ENCODE measurements at places on chromosomes 16 and 17. TPM values are rescaled to one million over a fixed set of nuclear protein-coding genes. Genes with fewer than 3 reads are reported as not detected.

The HIC1 gene
- 13.2 TPM for polyA plus RNA-seq

The NME1 gene
- polyA plus RNA-seq: 67.4 TPM

The CTRB2 gene
- not detected for polyA plus RNA-seq

The KRTAP2-2 gene
- polyA plus RNA-seq: not detected

The TXNDC17 gene
- polyA plus RNA-seq: 78.2 TPM
